ENCODE measurements at places on chromosomes 11 and 22.

- no peak for DNase-seq
These were observed 55.0 kb upstream of the ARFGAP3 start for GRCh38 chr22:42912059-42912458.

DNA sequence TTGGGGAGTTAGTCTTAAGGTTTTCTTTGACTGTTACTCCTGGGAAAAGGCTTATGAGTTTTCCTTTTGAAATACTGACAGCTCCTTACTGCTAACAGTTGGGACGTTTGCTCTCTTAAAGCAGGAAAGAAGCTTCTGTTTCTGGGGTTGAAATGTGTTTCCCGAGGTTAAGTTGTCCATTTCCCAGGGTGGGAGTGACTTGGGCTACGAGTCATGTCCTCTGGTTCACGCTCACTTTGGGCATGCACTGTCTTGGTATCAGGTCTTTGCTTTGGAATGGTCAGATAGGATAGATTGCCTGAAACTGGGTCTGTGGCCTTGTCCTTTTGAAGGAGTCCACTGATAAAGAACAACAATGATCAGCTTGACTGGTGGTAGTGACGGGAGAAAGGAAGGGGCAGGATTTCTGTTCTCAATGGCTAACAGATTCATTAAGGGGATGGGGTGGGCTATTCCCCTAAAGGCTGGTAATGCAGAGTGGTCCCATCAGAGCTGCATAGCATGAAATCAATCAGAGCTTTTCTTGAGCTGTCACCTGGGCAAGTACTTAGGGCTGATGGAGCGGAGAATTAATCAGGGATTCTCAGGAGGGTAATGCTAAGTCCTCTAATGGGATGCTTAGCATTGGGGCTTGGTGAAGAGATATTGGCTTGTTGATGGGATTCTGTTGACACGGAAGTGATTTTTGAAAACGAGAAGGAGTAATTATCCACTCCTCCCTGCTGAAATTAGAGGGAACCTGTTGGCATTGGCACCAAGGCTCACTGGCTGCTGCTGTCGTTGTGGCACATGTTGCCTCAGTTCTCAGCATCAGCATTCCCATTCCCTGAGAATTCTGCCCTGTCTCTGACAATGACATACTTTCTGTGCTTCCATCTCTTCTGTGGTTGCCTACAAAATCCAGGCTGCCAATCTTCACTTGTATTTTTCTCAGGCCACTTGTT lies 81.6 kb downstream of the TEAD1 start:
- no peak for DNase-seq

DNA sequence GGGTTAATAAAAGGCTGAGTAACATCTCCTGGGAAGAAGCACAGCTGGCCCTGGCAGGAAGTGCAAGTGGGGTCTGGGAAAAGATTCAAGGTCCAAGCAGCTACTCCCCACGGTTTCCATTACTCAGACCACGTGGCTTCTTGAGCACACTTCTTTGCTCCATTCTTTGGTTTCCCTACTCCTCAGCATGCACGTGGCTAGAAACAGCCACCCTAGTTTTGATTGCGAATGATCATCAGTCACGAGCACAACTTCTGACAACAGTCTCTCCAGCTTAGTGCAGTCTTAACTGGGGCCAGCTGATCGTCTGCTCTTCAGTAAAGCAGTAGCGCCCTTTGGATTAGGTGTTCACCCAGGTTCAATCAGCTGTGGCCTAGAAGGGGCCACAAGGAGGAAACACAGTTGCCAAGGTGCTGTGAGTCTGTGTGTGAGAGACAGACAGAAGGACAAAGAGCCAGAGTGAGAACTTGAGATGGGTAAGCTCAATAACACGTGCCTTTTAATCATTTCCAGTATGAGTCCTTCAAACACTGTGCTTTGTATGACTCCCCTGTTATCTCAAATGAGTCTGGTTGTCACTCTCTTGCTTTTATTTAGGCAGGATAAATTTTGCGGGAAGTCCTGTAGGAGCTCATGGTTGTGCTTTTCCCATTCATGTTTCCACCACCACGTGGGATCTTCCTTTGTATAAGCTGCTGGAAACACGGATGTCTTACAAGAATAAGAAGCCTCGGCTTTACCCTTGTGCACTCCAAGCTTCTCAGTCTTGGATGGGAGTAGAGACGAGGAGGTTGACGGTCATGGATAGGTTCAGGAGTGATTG lies 901 bp upstream of the PARVA start:
- DNase-seq: peak; percentile 79

DNA sequence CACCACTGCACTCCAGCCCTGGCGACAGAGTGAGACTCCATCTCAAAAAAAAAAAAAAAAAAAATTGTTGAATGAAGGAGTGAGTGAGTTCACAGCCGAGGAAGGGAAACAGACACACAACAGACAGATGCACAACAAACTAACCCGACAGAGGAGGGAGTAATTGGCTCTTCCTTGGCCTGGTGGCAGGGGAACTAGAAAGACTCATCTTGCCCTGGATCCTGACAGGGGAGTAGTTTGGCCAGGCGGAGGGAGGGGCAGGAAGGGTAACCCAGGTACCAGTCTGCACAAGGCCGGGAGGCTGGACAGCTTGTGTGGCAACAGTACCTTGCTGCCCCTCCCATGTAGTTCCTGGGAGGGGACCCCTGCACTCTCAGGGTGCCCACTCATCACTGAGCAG lies 106.9 kb downstream of the KIAA1671 start:
- DNase-seq: no peak
